ENCODE measurements at places on chromosomes 6 and 20.

GRCh38 chr20:11153819-11154218, 480.0 kb upstream of the JAG1 start:
- DNase-seq = no peak

DNA sequence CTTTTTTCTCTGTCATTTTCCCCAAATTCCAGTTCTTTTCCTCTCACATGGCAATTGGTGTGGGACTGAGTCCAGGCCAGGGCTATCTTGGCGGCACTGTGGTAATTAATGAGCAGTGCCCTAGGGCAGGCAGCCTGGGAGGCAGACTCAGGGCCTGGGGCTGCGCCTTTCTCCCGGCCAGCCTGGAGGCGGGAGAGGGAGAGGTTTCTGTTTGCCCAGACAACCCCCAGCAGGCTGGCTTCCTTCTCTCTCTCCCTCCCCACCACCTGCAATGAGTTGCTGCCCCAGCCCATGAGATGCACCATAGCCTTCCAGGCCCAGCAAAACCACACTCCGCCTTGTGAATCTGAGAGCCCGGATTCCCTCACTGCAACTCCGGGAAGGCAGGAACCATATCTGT, 15.1 kb upstream of the CCDC167 start:
- DNase-seq = no peak

DNA sequence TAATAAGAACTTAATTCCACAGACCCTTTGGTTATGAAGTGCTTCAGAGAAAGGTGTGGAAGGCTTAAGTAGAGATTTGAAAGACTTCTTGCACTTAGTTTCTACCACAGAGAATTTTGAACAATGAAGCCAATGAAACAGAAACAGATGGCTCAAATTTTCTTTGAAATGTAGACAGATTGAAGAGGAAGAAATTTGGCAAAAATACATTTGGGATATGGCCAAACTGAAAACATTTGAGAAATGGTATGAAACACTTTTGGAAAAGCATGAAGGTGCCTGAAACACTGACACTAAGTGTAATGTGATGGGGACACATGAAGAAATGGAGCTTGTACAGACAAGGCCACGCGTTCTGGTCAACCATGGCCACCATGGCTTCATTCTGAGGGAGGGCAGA, 272.4 kb upstream of the EXOC2 start:
- no peak for DNase-seq

GRCh38 chr20:51526106-51526470, 16.4 kb downstream of the NFATC2 start:
- DNase-seq = no peak

DNA sequence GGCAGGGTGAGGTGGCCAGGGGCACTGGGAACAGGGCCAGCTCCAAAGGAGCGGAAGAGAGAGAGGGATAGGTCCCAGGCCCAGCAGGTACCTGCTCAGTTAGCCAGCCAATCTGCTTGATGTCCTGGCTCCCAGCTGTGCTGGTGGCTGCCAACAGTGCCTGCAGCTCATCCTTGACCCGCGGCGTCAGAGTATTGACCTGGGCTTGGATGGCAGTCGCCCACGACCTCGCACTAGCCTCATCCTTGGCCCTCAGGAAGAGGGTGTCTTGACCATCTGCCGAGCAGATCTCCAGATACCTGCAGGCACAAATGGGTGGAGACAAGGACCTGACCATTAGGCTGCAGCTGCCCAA, 11.1 kb upstream of the CDK5RAP1 start:
- DNase-seq = no peak

DNA sequence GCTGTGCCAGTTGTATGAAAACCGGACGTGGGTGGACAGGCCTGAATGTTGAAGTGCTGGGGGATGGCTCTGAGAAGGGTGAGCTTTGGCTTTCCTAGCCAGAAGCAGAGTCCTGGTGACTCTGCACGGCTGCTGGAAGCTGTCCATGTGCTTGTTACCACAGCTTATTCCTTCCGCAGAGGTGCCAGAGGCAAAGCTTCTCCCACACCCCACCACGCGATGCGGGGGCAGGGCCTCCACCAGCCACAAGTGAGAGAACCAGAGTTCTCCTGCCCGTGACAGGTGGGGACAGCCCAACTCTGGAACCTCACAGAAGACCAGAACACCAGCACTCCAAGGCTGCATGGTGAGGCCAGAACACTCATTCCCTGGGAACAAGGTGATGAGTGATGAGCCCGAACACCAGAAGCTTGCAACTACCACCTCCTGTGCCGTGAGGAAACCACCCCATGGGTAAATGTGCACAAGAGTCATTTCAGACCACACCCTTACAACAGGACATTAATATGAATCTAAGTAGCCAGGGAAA, 36.7 kb downstream of the JAG1 start:
- DNase-seq = no peak

- DNase-seq = no peak
These were observed 1.9 kb downstream of the EIF2S2 start for GRCh38 chr20:34110025-34110744.

DNA sequence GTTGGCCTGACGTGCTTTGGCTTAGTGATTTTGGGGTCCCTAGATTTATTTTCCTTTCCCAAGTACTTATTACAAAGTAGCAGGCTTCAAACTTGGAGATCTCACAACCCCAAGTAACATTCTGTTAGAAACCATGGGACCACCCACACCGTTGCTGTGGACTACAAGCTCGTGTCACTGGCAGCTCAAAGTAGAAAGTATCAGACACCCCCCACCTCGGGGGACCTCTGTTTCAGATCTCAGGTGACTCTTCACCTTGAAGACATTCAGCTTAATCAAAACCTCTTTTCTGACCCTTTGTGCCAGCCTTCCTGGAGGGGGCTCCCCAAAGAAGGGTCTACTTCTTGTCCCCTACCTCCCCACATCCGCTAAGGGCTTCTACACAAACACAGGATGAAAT, 15.7 kb upstream of the MYT1 start:
- DNase-seq = no peak

DNA sequence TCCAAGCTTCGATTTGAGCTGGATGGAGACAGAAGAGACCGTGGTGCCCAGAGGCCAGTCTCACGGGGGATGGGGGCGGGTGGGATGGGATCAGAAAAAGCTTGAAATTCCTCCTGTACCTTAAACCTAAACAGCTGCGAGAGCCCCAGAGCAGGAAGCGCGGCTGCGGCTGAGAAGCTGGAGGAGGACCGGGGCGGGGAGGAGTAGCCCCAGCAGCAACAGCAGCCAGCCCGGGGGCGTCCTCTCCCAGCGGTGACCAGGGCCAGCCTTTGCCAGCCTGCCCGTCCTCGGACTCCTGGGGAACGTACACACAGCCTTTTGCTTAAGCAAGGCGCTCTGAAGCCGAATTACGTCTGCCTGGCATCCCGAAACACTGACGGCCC, 17.4 kb upstream of the PRDM13 start:
- no peak for DNase-seq

GRCh38 chr20:3720626-3721025, 8.2 kb upstream of the SIGLEC1 start:
- DNase-seq = no peak

GRCh38 chr6:135940616-135941167, 89.2 kb downstream of the PDE7B start:
- DNase-seq = no peak

DNA sequence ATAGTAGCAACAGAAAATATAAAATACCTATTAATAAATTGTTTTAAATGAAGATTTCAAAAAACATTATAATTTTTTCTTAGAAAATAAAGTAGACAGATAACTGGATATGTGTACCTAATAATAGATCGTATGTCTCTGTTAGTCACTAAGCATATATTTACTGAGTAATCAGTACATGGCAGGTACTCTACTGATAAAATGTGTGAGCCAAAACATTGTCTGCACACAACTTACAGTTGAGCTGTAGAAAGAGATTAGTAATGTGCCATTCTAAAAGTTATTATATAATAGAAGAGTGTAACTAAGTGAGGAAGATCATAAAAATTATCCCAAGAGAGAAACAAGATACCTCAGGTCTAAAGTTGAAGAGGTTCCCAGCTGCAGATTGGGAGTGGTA, 929.9 kb upstream of the EPHA7 start:
- DNase-seq = no peak

DNA sequence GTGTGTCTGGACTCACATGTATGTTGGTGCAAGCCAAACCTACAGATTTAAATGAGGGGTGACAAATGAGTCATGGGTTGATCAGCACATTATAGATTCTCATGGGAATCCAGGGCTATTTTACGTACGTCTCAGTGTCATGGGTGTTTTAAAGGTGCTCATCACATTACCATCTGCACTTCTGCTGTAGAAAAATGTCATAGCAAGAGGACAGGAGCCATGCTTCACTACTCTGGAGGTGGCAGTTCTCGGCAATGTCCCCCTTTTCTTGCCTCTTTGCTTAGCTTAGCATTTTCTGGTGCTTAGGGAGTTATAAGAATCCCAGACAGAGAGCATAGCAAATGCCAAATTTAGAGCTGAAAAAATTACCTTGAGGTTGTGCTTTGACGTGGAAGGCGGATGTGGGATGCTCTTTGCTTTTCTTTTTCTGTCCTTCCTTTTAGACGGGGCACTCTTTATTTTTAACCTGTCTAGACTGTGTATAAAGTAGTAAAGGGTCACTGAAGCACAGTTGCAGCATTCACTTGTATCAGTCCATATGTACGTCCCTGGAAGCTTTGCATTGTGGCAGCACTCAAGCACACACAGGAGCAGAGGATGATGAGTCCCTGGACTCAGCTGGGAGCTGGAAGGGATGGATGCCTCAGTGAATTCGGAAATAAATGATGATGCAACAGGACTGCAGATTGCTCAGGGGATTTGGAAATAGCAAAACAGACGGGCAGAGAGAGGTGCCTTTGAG, 139.7 kb downstream of the SYNDIG1 start:
- DNase-seq = no peak

DNA sequence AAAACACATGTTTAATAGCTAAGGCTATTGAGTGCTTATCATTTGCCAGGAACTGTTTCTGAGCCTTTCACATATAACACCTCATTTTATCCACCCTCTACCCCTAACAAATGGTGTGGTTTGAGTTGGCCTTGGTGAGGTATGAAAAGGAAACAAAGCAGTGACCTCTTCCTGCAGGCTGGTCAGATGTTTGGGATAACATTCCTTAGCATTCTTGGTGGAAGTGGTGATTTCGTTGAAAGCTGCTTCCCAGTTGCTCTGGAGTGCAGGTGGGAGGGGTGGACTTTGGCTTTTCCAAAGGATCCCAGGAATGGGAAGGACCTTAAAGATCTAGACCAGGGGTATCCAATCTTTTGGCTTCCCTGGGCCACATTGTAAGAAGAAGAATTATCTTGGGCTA, 41.3 kb downstream of the CARMIL1 start:
- DNase-seq = no peak

DNA sequence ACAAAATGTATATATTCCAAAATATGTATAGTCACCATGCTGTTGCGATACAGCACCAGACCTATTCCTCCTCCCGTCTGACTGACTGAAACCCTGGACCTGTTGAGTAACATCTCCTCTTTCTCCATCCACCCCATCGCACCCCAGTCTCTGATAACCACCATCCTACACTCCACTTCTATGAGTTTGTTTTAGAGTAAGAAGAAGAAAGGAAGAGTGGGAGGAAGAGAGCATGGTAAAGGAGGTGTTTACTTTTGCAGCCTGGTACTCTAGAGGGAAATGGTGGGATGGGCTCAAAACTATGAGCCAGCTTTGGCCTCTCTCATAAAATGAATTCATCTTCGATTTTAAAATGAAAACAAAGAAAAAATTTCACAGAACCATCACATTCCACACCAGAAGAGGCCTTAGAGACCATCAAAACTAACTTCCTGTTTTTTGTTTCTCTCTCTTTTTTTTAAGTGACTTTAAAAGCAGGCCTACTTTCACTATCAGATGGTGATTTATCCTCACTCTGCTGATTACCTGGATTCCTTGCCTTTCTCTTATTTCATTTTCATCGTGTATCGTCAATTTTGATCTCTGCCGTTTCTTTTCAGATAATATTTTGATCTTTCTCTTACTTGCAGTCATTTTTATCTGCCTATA, 16.8 kb upstream of the FUCA2 start:
- no peak for DNase-seq

DNA sequence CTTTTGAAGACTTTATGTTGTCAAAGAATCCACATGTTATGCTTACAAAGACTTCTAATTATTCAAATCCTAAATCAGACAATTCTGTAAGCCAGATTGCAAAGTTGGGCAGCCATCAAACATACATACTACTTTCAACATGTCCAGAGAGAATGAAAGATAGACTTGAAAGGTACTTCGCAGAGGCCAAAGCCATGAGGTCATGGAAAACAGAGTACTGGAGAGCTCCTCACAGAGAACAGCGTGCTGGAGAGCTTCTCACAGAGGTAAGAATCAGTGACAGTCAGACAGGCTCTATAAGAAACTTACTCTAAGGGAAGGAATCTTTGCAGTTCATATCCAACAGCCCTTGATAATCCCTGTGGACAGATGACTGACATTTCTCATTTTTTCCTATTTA, 400.2 kb downstream of the GJA1 start:
- no peak for DNase-seq

DNA sequence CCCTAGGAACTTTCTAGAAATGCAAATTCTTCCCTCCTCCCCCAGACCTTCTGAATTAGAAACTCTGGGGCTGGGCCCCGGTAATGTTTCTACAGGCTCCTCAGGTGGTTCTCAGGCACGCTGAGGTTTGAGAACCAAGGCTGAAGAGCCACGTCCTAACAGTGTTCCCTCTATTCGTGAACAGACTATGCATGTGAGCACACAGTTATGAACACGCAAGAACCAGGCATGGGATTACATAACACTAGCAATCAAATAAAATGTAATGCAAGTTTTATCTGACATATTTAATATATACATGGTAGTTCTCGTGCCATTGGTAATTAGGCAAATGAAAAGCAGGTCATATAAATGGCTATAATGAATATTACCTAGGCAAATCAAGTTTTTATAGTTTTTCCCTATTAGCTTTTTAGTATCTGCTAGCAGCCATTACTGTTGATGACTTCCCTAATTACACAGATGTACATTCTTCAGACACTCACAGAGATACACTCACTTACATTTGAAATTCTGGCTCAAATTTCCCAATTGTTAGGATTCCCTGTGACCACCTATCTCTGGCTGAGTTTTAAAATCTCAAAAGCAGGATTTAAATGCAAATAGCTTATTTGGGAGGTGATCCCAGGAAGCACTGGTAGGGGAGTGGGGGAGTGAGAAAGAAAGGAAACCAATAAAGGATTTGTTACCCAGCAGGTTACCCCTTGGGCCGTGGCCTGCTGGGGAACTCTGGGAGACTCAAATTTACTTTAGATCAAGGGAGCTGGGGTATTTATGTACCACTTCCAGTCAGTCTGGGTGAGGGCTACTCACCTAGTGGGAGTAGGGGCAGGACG, 104.1 kb downstream of the TCP11 start:
- DNase-seq = no peak

GRCh38 chr6:101000341-101000740, 119.2 kb upstream of the ASCC3 start:
- no peak for DNase-seq

GRCh38 chr6:49339096-49339495, 124.0 kb downstream of the MMUT start:
- DNase-seq = no peak
